ENCODE measurements at places on chromosomes 13 and 19.

- no peak for DNase-seq
These were observed 121.9 kb upstream of the TMTC4 start for GRCh38 chr13:100796463-100796862.

DNA sequence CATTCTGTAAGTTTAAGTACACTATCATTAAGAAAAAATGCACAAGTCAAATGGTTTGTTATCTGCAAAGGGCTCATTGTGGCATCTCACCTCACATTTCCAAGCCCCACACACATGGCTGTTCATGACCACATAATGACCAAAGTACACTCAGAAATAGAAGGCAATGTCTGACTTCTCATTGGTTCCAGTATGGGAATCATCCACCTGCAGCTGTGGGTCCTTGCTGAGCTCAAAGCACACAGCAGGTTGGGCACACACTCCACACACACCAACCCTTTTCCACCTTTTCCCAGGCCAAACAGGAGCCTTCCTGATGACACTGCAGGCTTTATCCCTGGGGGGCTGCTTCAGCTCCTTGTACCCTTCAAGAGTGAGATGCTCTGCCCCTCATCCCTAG lies 11.8 kb downstream of the CLC start:
- DNase-seq, result no peak

- DNase-seq, result no peak
These were observed 66.5 kb upstream of the STARD13 start for GRCh38 chr13:33352041-33352440.

- DNase-seq, result no peak
These were observed 22.7 kb downstream of the BTBD2 start for GRCh38 chr19:1992759-1993260.

GRCh38 chr13:75216038-75216437 lies 265.9 kb downstream of the TBC1D4 start:
- no peak for DNase-seq

GRCh38 chr13:33411312-33411711 lies 125.8 kb upstream of the STARD13 start:
- DNase-seq, result no peak

- DNase-seq, result no peak
These were observed 6.5 kb upstream of the N4BP2L2 start for GRCh38 chr13:32545083-32545482.

DNA sequence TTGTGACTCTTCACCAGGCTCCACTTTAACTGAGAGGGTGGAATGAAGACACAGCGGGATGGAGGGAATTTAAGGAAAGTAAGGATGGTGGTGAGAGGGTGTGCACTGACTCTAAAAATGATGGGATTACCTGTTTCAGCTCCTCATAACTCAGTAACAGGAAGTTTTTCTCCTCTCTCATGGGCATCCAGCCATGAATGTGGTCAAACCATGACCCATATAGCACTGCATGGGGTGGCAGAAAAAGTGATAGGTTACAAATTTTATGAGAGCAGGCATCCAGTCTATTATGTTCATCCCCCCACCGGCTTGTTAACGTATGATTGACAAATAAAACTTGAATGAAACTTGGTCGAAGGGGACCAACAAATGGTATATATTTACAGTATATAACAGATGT lies 7.2 kb downstream of the SULT2A1 start:
- no peak for DNase-seq

- DNase-seq, result no peak
These were observed 26.3 kb upstream of the KL start for GRCh38 chr13:32989942-32990341.

DNA sequence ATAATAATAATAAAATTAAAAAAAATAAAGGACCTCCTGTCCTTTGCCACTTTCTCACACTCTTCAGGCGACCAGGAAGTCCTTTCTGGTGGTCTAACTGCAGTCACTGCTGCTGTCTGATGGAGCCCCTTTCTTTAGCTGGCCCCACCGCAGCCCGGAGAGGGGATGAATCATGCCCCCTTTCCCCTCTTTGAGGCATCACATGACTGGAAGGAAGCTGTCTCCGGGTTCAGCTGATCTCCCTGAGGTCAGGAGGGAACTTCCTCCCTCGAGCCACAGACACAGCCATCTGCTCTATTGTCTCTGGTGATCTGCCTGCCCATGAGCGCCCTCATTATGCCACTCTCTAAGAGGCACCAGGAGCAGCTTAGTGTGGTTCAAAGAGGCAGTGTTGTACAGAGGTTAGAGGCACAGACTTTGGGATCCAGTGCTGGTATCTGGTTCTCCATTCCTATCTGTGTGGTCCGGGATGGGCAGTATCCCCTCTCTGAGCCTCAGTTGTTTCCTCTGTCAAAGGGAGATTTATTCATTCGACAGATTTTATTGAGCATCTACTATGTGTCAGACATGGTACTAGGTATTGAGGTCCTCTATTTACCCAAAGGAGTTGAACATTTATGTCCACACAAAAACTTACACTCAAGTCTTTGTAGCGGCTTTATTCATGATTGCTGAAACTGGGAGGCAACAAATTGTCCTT lies 30.0 kb downstream of the VAV1 start:
- peak; percentile 44 for DNase-seq

DNA sequence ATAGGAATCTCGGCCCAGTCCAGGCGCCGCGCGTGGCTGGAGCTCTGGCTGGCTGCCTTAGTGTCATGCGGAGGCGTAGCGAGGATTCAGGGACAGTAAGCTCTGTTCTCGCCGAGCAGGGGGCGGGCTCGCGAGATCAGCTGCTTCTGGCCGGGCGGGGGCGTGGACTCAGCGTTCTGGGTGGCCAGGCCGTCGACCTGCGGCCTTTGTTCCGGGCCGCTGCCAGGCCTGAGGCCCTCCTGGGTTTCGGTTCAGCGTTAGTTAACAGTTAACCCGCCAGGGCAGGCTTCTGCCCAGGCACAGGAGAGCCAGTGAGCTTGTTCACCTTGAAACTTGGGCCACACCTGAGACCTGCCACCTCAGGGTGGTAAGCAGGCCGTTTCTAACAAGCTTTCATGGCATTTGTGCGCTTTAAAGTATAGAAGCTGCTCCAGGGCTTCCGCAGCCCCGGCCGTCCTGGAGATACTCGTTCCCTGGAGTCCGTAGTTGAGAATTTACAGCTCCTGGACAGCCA lies 332.2 kb upstream of the SGCG start:
- DNase-seq, result no peak

DNA sequence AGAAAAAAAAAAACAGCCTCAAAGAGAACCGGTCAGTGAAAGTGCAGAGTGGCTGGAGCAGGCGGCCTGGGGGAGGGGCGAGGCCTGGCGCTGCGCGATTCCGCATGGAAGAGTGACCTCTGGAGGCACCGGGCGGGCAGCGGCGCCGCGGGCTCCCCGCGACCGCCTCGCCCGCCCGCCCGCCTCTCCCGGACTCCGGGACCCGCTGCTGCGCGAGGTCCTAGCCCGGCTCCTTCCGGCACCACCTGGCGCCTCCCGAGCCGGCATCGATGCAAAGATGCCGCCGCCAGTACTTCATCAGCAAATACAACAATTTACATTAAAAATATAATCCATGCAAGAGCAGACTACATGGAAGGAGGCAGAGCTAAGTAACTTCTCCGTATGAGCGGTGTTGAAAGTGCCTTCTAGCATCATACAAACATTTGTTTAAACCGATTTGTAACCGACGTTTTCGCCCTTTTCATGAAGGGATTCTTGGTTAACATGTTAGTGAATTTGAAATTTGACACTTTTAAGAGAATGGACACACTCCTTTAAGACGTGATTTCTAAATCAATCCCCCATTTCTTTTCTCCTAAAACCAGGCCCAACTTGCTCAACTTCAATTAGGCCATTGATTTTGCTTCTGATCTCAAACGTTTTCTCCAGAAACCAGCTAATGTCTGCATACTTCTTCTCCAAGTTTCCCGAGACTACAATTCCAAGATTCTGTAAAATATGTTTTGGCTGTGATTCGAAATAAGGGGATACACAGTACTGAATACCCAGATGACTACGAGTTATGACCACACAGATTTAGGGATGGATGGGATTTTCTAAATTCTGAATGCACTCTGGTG lies 2.1 kb downstream of the EFNB2 start:
- DNase-seq, result peak; percentile 89

- no peak for DNase-seq
These were observed 5.2 kb downstream of the DOCK9 start for GRCh38 chr13:98972627-98973026.

DNA sequence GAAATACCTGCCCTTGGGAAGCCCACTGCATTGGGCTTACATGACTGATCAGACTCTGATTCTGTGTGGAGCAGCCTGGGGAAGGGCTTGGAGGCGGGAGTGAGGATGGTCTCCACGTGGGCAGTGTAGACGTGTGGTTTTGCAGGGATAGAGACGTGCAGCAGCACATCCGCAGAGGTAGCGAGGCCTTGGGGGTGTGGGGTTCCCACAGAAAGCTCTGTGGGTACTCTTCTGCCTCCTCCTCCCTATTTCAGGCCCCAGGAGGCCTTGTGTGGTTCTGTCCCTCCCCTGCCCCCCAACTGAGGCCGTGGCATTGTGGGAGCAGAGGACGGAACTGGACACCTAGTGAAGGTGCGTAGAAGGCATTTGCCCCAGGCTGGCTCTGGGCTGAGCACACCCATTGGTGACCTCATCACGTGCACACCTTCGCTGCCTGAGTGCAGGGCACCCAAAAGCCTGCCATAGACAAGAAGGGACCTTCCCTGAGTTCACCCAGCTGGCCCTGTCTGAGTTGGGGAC lies 28.9 kb downstream of the PPP1R37 start:
- DNase-seq, result no peak

DNA sequence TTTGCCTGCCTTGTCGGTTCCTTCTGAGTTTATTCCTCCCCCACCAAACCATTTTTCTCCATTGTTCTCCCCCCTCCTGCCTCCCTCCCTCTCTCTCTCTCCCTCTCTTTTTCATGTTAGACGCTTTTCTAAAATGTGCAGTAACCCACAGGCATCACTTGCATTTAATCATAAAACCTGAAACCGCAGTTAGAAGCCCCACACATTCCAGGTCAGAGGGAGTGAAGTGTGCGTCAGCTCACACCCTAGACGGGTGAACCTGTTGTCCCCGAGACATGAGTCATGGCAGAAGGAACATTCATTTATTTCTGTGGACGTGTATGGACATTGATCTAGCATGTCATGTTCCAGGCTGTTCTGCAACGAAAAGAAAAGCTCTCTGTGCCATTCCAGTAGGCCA lies 19.9 kb downstream of the ONECUT3 start:
- DNase-seq, result no peak

GRCh38 chr19:16829010-16829821 lies at the start of gene SIN3B:
TSS of gene SIN3B (plus strand) at chr19:16829398. CDS start at chr19:16829421, 23 bp downstream.
- peak; percentile 88 for DNase-seq

DNA sequence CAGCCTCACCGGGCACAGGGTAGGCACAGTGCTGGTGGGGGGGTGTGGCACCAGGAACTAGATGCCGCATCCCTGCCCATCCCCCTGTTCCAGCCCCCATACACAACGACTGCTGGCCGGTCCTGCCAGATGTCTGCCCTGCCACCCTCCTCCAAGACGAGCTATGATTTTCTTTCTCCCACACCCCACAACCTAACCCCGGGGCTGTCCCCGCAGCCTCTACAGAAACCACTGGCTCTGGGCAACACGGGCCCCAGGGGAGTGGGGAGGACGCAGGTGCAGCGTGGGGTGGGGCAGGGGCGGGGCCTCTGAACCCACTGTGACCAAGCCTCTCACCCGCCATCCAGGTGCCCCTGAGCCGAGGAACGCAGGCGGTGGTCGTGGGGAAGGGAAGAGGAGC lies 15.5 kb downstream of the PGLS start:
- no peak for DNase-seq

- no peak for DNase-seq
These were observed 30.9 kb upstream of the ZNF562 start for GRCh38 chr19:9705836-9706235.

DNA sequence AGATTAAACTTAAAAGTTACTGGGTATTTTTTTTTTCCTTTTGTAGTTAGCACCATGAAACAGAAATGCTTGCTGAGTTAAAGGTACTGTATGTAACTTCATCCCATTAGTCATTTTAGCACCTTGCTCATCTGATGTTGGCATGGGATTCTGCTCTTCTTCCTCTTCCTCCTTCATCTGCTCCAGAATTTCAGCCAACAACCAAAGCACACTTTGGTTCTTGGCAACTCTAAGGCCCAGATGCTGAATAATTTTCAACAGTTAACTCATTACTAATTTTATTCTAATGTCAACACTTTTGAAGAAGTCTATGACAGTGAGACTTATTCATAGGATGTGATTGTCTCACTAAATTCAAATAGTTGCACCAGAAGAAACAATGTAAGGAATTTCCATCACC lies 359.2 kb downstream of the KCTD12 start:
- no peak for DNase-seq

GRCh38 chr13:48320891-48321510 lies 17.4 kb downstream of the RB1 start:
- no peak for DNase-seq

- DNase-seq, result peak; percentile 60
These were observed 2.3 kb downstream of the WDR83 start for GRCh38 chr19:12668932-12669269.
